ENCODE measurements at places on chromosomes 2 and 18. TPM values are rescaled to one million over a fixed set of nuclear protein-coding genes. Genes with fewer than 3 reads are reported as not detected.

DNA sequence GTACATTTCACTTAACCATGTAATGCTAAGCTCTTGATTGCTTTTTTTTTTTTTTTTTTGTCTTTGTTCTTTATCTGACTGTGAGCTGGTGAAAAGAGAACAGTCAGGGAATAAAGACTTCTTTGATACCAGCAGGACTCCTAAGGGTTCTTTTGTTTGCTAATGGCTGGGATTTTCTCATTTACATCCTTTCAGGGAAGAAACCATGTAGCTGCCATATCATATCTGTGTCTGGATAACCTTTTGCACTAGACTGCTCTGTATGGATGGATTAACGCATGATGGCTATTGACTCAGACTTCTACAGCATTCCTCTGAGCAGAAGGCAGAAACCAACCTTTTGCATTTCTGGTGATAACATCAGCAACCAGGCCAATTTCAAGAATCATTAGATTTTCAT, 504.0 kb downstream of the LRRTM4 start:
- H3K27me3 ChIP-seq: no peaks in the 10 kb centered on the region
- no peaks in the 10 kb centered on the region for H3K4me1 ChIP-seq
- no peaks in the 10 kb centered on the region for H3K36me3 ChIP-seq
- no peak for DNase-seq
- no peak overlapping the region for H3K4me3 ChIP-seq

DNA sequence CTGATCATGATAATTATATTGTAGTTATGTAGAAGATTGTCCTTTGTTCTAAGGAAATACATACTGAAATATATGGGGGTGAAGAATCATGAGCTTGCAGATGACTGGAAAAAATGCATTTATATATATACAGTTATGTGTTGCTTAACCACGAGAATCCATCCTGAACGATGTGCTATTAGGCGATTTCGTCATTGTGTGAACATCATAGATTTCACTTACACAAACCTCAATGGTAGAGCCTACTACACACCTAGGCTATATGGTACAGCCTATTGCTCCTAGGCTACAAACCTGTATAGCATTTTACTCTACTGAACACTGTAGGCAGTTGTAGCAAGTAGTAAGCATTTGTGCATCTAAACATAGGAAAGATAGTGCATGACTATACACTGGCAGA, 2.6 kb upstream of the ACAA2 start:
- H3K4me3 ChIP-seq: no peak overlapping the region
- H3K36me3 ChIP-seq: no peaks in the 10 kb centered on the region
- no peak overlapping the region for H3K27ac ChIP-seq
- DNase-seq: no peak
- H3K4me1 ChIP-seq: peaks cover 22% of the 10 kb centered on the region

DNA sequence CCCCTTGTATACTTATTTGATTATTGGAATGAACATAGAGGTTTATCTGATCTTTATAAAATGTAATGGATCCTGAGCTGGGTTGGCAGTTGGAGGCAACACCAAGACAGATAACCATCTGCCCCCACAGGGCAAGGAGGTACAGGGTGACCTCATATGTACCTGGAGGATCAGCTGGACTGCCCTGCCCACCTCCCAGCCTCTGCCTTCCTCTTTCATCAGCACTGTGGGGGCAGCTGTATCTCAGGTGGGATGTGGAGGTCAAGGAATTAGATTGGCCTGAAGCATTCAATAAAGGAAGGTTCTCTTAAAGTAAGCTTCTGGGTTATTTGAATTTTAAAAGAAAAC, 92.6 kb downstream of the LYPD6 start:
- H3K4me1 ChIP-seq: no peaks in the 10 kb centered on the region
- H3K27ac ChIP-seq: no peak overlapping the region
- H3K4me3 ChIP-seq: no peak overlapping the region
- H3K36me3 ChIP-seq: no peaks in the 10 kb centered on the region
- no peak for DNase-seq

DNA sequence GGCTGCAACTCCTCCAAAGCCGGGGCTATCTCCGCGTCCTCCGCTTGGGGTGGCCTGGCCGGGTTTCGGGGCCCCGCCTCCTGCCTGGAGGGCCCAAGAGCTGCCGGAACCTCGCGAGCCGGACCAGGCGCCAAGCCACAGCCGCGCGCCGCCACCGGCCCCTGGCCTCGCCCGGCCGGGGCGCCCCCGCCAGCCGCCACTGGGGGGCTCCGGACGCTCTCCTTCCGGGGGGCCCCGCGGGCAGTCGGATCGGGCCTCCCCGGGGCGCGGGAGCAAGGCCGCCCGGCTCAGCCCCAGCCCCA, 17.4 kb upstream of the HAAO start:
- peak overlapping the region; percentile 99 for H3K27ac ChIP-seq
- H3K36me3 ChIP-seq: no peaks in the 10 kb centered on the region
- peak; percentile 95 for DNase-seq

DNA sequence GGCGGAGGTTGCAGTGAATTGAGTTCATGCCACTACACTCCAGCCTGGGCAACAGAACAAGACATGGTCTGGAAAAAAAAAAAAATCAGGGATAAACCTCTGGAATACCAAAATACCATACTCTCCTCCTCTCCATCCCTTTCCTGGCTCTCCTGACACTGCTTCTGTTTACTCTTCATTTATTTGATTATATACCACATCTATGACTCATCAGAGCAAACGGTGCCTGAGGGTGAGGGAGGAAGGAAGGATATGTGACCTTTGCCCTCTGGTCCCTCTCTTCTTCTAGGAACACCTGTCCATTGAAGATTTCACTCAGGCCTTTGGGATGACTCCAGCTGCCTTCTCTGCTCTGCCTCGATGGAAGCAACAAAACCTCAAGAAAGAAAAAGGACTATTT, 30.0 kb downstream of the VIL1 start:
- H3K36me3 ChIP-seq: peaks cover 6% of the 10 kb centered on the region
- DNase-seq: no peak
- peaks cover 3% of the 10 kb centered on the region for H3K4me1 ChIP-seq
- no peaks in the 10 kb centered on the region for H3K27me3 ChIP-seq
- no peak overlapping the region for H3K4me3 ChIP-seq

DNA sequence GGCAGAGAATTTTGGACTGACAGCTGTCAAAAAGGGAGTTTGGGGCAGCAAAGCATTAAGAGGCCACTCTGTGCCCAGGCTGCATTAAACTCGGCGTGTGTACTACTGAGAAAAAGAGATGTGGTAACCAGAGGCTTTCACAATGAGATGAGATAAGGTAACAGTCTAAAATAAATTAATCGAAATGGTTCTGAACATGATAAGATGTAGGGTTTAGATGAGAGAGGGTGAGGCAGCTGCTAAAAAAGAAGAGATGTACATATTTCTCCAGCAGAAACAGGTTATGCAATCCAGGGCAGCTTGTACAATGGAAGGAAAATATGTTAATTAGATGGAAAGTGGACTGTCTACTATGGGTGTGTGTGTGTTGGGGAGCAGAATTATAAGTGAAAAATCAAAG, 39.2 kb upstream of the ACTR3 start:
- H3K27me3 ChIP-seq: no peaks in the 10 kb centered on the region
- no peak for DNase-seq
- no peak overlapping the region for H3K4me3 ChIP-seq
- no peaks in the 10 kb centered on the region for H3K4me1 ChIP-seq

Gene FN1
- total RNA-seq: 3,035 TPM

All from esophagus muscularis mucosa (tissue), 4 donors.